ENCODE measurements at places on chromosomes 7 and 10. TPM values are rescaled to one million over a fixed set of nuclear protein-coding genes. Genes with fewer than 3 reads are reported as not detected.

- DNase-seq, result no peak
These were observed 108.7 kb upstream of the DPP6 start for GRCh38 chr7:153943457-153943856.

- no peak for DNase-seq
These were observed 245.2 kb upstream of the PLXDC2 start for GRCh38 chr10:19570991-19571390.

GRCh38 chr10:1102831-1103230 is 46.6 kb downstream of the WDR37 start:
- no peak for DNase-seq

GRCh38 chr7:214410-215212 is 22.2 kb downstream of the FAM20C start:
- DNase-seq, result no peak

- DNase-seq, result no peak
These were observed 239.7 kb downstream of the SORCS3 start for GRCh38 chr10:104880624-104881398.

The ASB15 gene
- total RNA-seq, result not detected

The GIMAP7 gene
- not detected for total RNA-seq

The MINDY4 gene
- total RNA-seq, result 9.2 TPM
